ENCODE measurements at places on chromosomes 1 and 21. TPM values are rescaled to one million over a fixed set of nuclear protein-coding genes. Genes with fewer than 3 reads are reported as not detected.

SLC1A7 gene
- total RNA-seq: not detected

PPP2R5A gene
- total RNA-seq: 53.7 TPM

MFAP2 gene
- not detected for total RNA-seq

CRP gene
- not detected for total RNA-seq

NBPF6 gene
- 0.13 TPM for total RNA-seq

OR2L13 gene
- total RNA-seq: not detected

TRNP1 gene
- 2.0 TPM for total RNA-seq

KCNA3 gene
- 38.1 TPM for total RNA-seq

PERM1 gene
- not detected for total RNA-seq

NKAIN1 gene
- not detected for total RNA-seq

GRCh38 chr21:33587792-33588484, 546 bp downstream of the DONSON start:
- no peak for DNase-seq
- H3K27ac ChIP-seq: peak overlapping the region; percentile 70
- H3K27me3 ChIP-seq: no peaks in the 10 kb centered on the region
- H3K36me3 ChIP-seq: peaks cover 13% of the 10 kb centered on the region
- H3K4me3 ChIP-seq: peak overlapping the region; percentile 92

DNA sequence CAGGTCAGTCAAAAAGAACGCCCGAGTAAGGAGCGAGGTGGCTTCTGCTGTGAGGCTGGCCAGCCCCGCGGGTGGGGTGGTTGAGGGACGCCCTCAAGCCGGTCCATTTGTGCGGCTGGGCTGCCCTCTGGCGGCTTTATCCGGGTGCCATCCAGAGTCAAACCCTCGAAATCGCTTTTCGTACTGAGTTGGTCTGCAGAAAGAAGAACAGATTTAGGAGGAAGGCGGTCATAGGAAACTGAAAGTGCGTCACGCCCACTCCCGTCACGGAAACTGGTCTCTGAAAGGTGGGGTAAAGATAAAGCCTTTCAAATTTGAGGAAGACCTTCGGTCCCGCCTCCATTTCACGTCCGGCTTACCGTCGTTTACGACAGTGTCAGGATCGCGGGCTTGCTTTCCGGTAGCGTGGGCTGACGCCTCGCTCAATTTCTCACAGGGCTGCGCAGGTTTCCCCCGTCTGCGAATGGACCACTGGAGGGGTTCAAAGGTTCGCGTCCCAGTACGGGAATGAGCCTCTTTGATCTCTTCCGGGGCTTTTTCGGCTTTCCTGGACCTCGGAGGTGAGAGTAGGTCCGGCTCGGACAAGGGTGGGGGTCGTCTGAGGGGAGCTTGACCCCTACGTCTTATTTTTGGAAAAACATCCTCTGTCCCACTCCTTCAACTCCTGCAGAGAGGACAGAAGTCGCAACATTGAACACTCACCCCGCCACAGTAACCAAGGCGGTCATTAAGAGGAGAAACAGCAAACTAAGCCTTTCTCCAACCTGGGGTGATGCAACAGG, at the start of gene HAX1:
Gene HAX1 (plus strand): TSS at position 413 of the 782 bp plus-strand sequence. CDS start 95 bp downstream, at position 508.
- peak within 1 kb of the TSS; percentile 97 for H3K27ac ChIP-seq
- peak; percentile 94 for DNase-seq
- peaks cover 46% of the 10 kb centered on the region for H3K4me1 ChIP-seq
- H3K36me3 ChIP-seq: peaks cover 30% of the 10 kb centered on the region

DNA sequence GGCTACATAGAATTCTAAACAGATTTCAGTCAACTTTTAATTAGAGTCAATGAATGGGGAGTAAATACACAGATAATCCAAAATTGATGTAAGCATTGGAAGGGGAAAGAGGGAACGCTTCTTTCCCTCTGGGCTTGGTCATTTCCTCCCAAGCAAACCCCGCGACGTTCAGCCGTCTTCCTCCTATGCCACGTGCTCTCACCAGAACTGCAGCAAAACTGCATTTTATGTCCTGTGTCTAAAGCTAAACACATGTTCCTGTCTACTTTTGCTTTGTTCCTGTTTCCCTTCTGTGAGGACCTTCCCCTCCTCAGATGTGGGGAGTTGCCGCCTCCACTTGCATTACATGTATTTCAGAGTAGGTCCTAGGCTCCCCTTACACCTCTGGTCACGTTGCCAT, 27.2 kb downstream of the UTP25 start:
- H3K4me3 ChIP-seq: no peak overlapping the region
- H3K27ac ChIP-seq: no peak overlapping the region
- no peak for DNase-seq
- H3K4me1 ChIP-seq: no peaks in the 10 kb centered on the region
- peaks cover 27% of the 10 kb centered on the region for H3K36me3 ChIP-seq
- H3K27me3 ChIP-seq: no peaks in the 10 kb centered on the region

DNA sequence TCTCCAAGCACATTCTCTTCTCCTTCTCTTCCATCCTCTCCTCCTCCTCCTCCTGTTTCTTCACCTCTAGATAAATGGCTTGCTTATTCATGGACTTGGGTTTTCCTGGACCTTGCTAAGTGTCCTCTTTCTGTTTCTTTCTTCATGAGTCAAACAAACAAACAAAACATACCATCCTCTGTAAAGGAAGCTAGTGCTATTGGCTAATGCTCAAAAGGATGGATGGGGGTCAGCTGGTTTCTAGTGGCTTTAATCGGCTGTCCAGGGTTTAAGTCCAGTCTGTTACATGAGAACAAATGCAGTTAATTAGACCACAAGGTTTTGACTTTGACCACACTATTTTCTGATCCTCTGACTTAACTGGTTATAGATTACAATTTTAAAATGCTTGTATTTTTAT, 83.8 kb upstream of the TSPAN2 start:
- peaks cover 4% of the 10 kb centered on the region for H3K27me3 ChIP-seq
- H3K4me1 ChIP-seq: no peaks in the 10 kb centered on the region
- no peak overlapping the region for H3K4me3 ChIP-seq
- H3K27ac ChIP-seq: no peak overlapping the region
- peaks cover 2% of the 10 kb centered on the region for H3K36me3 ChIP-seq
- DNase-seq: no peak

DNA sequence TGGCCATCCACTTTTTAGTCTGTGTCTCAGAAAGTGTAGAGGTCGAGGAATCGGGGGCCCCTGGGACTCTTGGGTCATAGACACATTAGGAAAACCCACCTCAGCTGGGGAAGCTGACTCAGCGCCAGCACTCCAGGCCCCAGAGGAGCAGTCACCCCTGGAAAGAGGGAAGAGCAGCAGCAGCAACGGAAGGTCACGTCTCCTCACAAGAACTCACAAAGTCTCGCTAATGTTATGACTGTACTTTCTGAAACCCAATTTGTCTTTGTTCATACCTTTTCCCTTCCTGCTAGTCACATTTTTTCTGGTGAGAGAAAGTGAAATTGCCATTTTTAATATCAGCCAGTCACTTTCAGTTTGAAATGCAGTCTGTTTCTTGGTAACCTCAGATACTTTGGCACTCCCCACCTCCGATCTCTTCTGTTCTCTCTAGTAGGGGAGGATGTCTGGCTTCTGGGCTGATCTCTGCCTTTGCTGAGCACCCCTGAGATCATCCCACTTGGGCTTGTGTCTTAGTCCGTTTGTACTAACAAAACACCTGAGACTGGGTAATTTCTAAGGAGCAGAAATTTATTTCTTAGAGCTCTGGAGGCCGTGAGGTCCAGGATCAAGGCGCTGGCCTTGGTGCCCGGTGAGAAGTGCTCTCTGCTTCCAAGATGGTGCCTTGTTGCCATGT, 6.0 kb upstream of the NLRP3 start:
- H3K4me1 ChIP-seq: peaks cover 36% of the 10 kb centered on the region
- DNase-seq: peak; percentile 7
- H3K27me3 ChIP-seq: peaks cover 26% of the 10 kb centered on the region
- H3K36me3 ChIP-seq: no peaks in the 10 kb centered on the region
- no peak overlapping the region for H3K27ac ChIP-seq

DNA sequence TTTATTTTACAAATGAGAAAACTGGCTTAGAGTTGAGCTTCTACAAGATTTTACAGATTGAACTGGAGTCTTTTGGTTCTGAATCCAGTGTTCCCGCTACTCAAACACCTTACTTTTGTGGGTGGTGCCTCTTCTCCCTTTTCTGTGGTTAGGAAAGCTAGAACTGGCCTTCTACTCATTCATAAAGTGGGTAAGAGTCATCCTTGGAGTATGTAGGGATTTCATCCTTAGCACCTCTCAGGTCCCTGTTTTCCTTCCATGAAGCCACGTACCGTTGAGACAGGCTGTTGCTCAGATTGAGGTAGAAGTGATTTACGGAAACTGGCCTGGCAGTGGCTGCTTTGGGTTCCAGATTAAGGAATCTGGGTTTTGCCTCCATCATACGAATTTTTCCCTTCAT, 35.8 kb downstream of the WNT4 start:
- H3K27ac ChIP-seq: no peak overlapping the region
- peaks cover 39% of the 10 kb centered on the region for H3K36me3 ChIP-seq
- H3K4me3 ChIP-seq: no peak overlapping the region
- no peak for DNase-seq
- H3K4me1 ChIP-seq: peaks cover 44% of the 10 kb centered on the region

DNA sequence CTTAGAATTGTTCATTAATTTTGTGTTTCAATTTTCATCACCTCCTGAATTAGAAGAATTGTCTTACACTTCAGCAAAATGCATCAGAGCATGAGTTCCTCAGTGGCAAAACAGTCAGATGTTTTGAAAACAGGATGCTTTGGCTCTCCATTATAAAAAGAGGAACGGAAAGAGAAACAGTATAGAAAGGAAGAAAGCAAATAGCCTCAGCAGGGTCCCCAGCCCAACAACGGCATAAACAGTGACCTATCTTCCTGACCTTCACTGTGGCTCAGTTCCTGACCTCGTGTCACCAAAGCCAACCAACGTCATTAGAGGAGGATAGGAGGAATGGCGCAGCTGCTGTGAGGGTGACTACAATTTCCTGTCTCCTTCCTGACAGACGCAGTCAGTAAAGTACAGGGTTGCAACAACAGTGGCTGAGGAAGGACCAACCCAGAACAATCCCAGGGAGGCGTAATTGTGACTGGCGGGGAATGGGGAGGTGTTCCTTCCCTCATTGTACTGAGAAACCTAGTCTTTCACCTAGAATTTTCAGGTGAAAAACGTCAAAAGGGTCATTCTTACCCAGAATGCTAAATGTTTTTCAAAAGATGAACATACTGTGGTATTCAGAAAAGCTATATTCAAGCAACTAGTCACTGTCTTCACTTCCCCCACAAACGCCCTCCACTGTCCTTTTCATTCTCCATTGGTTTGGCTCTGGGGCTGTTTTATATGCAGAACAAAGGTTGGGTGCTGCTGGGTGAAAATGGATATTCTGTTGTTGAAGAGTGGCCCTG, 197.9 kb upstream of the SGIP1 start:
- no peaks in the 10 kb centered on the region for H3K27me3 ChIP-seq
- peak overlapping the region; percentile 98 for H3K27ac ChIP-seq
- H3K4me1 ChIP-seq: peaks cover 56% of the 10 kb centered on the region
- peak overlapping the region; percentile 98 for H3K4me3 ChIP-seq

GRCh38 chr21:14318578-14318977, 64.4 kb downstream of the HSPA13 start:
- no peaks in the 10 kb centered on the region for H3K36me3 ChIP-seq
- H3K27me3 ChIP-seq: no peaks in the 10 kb centered on the region
- no peak overlapping the region for H3K4me3 ChIP-seq
- DNase-seq: no peak

DNA sequence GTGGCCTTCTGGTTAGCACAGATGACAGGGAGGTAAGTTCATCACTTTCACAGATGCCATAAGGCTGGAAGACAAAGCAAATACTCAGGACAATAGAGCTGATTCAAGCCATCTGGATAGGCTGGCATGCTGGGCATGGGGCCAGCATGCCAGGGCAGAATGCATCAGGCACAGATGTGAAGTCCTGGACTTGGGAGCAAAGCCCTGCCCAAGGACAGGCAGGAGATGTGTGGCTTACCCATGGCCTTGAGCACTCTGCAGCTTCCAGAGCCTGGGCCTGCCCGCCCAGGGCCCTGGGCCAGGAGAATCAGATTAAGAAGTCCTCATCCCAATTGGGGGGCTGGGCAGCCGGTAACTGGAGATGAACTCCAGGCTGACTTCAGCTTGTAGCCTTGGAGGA, 135.7 kb upstream of the ZC3H12A start:
- H3K27me3 ChIP-seq: peaks cover 8% of the 10 kb centered on the region
- no peak overlapping the region for H3K27ac ChIP-seq
- H3K4me1 ChIP-seq: no peaks in the 10 kb centered on the region
- no peak overlapping the region for H3K4me3 ChIP-seq

DNA sequence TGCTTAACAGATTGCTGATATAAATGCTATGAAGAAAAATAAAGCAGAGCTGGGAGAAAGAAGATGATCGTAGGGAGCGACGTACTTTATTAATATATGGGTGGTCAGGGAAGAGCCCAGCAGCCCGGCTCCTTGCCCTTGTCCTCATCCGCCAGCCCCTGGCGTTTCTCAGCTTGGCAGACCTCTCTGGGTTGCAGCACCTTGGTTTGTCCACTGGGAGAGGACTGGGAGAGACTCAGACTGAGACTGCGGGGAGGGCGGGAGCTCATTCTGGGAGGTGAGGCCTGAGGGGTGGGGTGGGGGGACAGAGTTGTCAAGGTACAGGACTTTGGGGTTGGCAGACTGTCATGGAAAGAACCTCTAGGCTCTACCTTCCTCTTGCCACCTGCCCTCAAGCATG, 3.3 kb upstream of the S100A3 start:
- no peak overlapping the region for H3K27ac ChIP-seq
- peaks cover 33% of the 10 kb centered on the region for H3K4me1 ChIP-seq
- no peak for DNase-seq
- no peaks in the 10 kb centered on the region for H3K36me3 ChIP-seq
- peaks cover 4% of the 10 kb centered on the region for H3K27me3 ChIP-seq

DNA sequence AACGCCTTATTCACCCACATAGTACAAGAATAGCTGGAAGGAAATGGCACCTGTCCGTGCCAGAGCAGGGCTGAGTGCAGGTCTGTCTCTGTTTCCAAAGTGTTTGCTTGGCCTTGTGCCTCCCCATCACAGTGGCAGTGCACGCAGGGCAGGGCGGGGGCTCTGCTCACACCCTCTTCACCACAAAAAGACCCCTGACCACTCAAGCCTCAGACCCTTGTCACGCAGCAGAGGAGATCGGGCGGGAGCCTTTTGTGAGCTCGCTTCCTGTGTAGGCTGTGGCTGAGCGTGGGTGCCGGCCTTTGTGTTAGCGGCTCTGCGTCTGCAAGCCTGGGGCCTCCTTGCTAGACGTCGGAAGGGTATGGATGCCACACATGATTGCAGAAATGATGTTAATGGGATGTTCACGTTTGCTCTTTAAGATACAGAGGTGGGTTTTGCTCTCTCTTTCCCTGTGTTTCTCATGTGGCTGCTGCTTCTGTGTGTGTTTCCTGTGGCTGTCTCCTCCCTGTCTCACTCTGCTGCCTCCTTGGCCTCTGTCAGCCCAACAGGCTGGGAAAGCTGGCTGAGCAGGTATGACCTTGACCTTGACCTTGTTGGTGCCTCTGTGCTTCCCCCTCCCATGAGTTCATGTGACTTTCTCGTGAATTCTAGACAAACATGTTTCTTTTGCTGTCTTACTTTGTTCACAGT, 45.4 kb downstream of the S100B start:
- peaks cover 39% of the 10 kb centered on the region for H3K36me3 ChIP-seq
- peak overlapping the region; percentile 73 for H3K4me3 ChIP-seq
- DNase-seq: peak; percentile 47
- H3K27me3 ChIP-seq: no peaks in the 10 kb centered on the region
- peaks cover 40% of the 10 kb centered on the region for H3K4me1 ChIP-seq
- peak overlapping the region; percentile 95 for H3K27ac ChIP-seq

All from activated T-helper 1 cell treated with anti-CD3 and anti-CD28 coated beads, Interleukin-12 subunit alpha, Interleukin-12 subunit beta, Interleukin-2, Interleukin-4 antibody, amounts not matched to agents 30 ng/mL and 10 ng/mL and 1 ng/mL, durations not matched to agents 14 hours and 24 hours and 36 hours (primary cell).